Stimulated activated CD4-positive, alpha-beta T cell treated with anti-CD3 and anti-CD28 coated beads, TNF-alpha, amount 100 ng/mL, for 48 hours (primary cell): ENCODE measurements at places on chromosomes 7 and 10.

DNA sequence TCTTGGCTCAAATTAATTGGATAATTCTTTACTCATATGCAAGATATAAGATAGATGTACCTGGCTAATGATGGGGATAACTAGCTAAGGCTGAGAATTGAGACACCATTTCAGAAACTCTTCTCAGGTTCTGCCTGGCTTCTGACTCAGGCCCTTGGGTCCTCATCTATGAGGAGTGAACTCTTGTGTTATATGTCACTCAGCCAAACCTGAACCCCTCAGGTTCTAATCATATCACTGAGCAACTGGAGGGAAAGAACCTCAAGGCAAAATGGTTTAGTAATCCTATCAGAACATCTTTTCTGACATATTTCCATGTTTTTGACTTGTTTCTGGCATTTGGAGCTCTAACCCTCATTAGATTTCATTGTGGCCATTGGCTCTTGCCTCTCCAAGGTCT is 100.4 kb downstream of the CPED1 start:
- DNase-seq = no peak

DNA sequence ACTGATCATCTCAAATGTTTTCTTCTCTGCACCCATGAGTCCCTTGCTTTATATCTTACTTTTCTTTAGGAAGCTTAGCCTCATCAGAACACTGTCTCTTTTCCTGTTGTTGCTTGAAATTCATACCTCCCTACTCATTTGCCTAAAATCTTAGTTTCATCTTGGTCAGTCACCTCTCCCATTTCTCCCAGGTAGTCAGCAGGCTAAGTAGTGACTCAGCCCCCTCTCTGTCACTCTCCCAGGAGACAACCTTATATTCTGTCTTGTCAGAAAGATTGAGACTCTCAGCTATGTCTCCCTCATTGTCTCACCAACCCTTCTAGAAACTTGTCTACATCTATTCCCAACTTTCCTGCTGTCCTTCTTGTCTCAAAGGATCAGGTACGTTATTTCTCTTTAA is 280.9 kb downstream of the BBS9 start:
- no peak for DNase-seq

- no peak for DNase-seq
These were observed 196.4 kb upstream of the PCLO start for GRCh38 chr7:83359108-83359507.

- DNase-seq = no peak
These were observed 484.7 kb downstream of the PTPRN2 start for GRCh38 chr7:158102897-158103296.

DNA sequence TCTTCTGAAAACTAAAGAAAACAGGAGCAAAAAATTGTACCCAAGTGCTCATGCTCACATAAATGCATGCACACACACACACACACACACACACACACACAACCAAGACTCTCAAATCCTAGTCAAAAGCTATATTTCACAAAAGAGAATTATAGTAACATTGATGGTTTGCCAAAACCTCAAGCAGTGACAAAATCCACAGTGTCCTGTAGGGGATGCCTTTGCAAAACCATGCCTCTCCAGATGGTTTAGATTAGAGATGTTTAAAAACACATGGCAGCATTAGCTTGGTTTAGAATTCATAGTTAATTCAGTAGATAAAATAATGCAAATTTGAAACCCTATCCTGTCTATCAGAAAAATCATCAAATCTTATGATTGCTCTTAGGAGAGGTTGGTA is 232.2 kb downstream of the DYNC1I1 start:
- no peak for DNase-seq

GRCh38 chr10:3896161-3896560 is 111.2 kb upstream of the KLF6 start:
- no peak for DNase-seq

DNA sequence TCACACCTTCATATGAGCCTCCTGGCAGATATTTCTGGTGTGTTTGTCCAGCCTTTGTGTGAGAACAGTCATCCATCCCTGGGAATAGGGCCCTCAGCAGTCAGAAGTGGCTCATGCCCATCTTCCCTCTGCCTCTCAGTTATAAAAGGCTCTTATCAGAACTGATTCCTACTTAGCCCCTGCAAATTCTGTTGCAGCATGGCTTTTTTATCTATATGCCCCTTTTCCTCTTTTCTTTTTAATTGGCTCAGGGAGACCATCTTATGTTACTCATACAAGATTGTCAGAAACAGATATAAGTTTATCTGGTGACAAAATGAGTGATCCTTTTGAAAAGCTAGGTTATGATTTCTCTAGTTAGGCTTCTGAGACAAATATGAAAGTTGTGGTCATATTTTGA is 194.1 kb downstream of the CREB5 start:
- no peak for DNase-seq

DNA sequence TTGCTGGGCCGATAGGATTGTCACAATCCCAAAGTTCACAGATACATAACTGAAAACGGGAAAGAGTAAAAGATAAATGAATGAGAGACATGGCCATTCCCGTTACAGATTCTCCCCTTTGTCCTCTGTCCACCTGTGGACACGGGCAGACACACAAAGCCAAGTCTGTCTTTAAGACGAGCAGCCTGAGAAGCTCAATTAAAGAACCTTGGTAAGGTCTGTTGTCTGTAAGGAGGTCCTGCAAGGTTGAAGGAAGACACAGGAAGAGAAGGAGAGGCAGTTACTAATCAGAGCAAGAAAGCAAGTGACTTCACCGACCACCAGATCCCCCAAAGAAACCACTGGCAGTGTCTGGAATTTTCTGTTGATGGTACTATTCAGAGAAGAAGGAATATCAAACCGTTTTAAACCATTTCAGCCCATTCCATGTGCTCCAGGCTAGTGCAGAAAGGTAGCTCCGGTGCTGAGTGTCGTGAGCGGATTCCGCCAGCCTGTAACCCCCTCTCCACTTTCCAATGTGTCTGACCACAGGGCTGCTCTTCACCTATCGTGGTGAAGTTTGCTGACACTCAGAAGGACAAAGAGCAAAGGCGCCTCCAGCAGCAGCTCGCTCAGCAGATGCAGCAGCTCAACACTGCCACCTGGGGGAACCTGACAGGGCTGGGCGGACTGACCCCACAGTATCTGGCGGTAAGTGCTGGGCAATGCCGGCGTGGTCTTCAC is 252.6 kb downstream of the CELF2 start:
- peak; percentile 58 for DNase-seq

GRCh38 chr7:91240376-91240941 is 23.8 kb upstream of the FZD1 start:
- no peak for DNase-seq

- DNase-seq = no peak
These were observed 587.2 kb downstream of the SORCS1 start for GRCh38 chr10:106577266-106577665.

DNA sequence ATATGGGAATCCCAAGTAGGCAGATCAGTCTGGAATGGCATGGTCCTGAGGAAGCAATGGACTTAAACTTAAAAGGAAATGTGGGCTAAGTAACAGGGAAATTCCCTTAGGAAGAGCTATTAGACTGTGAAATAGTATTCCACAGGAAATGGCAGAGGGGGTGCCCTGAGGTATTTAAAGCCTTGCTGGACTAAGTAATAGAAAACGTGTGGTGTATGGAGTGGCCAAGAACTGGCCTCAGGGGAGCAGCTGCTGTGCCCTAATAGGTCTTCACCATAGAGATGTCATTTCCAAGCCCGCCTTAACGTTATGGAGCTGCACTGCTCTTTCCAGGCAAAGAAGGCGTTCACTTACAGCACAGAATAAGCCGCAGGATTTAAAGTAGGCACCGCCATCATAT is 365.2 kb upstream of the ZMIZ1 start:
- no peak for DNase-seq

DNA sequence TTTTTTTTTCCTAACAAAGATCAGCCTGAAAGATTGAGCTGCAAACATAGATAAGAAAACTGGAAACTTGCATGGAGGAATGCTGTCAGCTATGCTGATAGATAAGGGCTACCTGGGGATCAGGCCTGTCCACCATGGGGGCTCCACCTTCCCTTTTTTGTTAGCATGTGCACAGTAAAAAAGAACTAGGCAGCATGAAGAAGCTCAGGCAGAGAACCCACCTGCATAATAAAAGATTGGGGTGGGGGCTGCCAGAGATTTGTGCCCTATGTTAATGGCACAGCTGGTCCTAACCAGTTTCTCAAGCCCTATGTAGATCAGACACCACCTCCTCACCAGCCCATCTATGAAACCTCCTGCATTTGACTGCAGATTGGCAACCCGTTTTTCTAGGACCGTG is 45.4 kb upstream of the CACNB2 start:
- no peak for DNase-seq

DNA sequence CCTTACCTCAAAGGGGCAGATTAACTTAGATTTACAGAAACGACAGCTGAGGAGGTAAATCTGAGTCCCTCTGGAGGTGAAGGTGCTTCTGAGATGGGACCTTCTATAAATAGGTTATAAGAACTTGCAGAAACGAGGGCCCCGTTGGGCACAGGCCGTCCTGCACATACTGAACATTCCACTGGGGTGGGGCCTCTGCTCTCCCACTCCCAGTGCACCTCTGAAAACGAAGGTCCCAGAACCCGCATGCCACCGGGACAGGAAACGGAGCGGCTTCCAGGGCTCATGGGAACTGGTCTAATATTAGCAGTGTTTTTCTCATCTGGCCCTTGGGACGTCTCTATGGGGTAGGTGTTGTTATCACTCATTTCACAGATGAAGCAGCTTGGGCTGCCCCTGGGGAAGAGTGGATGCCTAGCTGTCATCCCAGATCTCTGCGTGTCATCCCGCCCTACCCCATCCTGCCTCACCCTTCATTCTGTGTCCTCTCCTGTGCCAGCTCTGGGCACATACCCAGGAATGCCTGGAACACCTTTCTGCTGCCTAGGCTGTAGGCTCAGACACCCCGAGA is 19.6 kb downstream of the C10orf62 start:
- no peak for DNase-seq

DNA sequence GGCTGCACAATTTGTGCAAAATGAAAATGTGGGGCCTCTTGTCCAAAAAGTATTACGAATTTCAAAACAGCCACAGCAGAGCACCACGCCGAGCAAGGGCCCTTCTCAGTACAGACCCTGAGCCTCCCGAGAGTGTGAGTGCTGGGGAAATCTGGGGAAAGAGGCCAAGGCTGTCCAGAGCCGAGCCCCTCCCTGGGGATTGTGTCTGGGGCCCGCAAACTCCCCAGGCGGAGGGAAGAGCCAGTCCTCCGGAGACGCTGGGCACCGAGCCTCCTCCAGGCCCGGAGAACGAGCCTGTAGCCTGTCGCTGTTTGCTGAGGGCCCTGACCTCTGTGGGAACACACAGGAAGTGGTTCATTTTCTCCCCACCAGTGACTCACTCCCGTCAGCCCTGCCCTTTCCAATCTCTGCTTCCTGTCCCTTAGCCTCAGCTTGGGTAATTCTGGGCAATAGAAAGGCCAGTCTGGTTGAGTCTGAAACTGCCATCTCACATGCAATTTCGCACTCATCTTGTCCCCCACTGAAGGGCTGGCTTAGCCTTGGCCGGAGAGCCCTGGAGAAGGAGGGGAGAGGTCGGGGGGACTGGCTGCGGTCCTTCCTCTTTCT is 19.5 kb upstream of the GNA12 start:
- peak; percentile 75 for DNase-seq

DNA sequence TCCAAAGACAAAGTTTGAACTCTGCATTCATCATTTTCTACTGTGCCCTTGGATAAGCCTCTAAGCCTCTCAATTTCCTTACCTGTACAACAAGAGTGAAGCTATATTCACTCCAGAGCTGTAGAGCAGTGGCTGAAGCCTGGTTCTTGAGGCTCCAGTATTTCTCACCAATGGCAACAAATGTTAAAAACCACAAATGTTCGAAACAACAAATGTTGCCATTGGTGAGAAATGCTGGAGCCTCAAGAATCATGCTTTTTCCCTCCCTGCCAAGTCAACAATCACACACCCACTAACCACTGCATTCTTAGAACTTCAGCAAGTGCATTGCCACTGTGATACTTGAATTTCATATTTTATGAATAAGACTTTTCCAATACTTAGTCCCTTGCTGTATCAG is 237.9 kb downstream of the TMEM26 start:
- DNase-seq = no peak

GRCh38 chr7:66189695-66190503 is 15.2 kb upstream of the TPST1 start:
- no peak for DNase-seq

DNA sequence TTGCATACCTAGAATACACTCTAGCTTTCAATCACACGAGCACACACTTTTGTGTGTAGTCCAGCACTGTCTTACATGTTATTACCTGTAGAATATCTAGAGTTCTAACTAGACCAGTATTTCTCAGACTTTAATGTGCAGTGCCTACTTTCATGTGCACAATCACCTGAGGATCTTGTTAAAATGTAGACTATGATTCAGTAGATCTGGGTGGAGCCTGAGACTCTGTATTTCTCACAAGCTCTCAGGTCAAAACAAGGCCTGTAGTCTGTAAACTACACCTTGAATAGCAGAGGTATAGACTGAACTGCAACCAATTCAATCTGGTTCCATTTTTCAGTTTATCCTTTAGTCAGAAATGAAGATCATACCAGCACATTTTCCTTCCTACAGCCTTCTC is 11.1 kb downstream of the IFIT2 start:
- no peak for DNase-seq

- no peak for DNase-seq
These were observed 13.1 kb upstream of the MTPN start for GRCh38 chr7:135990258-135990657.

DNA sequence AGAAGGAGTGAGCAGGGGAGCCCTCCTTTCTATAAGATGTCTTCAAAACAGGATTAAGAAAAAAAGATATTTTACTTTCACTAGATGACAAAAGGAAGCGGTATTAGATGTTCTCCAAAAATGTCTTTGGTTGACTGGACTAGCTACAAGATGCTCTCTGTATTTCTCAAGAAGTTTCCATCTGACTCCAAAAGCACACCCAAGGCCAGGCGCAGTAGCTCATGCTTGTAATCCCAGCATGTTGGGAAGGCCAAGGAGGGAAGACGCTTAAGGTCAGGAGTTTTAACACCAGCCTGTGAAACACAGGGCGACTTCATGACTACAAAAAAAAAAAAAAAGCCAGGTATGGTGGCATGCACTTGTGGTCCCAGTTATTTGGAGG is 84.5 kb downstream of the PIP4K2A start:
- DNase-seq = no peak
